ENCODE measurements at places on chromosomes 16 and 17.

GRCh38 chr16:80158766-80159165 lies 382.0 kb upstream of the DYNLRB2 start:
- no peak for DNase-seq

DNA sequence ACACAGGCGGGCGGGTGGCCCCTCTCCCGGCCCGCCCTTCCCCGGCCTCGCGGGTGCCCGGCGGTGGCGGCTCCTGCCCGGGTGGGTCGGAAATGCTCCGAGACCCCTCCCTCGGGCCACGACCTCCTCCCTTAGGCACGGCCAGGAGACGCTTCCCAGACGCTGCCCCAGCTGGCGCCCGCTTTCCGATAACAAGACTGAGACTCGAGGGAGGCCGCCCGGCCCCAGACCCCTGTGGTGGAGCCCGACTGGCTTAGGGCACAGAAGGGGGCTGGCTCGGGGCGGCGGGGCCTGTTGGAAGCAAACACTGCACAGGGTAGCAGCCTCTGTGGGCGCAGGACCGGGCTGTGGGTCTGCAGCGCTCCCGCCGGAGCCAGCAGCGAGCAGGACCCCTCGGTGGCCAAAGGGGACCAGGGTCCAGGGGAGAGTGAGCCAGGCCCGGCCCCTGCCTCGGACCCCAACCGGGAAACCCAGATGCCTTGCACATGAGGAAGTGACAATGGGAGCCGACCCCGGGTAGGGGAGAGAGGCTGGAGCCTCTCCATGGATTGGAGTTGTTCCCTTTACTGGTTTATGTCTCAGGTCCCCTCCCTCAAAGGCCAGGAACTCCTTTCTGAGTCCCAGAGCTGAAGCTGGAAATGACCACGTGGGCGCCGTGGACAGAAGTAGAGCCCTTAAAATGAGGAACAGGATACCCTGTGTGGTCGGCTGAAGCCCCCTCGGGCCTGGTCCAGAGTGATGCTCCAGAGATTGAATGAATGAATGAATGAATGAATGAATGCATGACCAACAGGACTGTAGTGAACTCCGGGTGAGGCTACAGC lies 19.8 kb upstream of the ADCY7 start:
- no peak for DNase-seq

DNA sequence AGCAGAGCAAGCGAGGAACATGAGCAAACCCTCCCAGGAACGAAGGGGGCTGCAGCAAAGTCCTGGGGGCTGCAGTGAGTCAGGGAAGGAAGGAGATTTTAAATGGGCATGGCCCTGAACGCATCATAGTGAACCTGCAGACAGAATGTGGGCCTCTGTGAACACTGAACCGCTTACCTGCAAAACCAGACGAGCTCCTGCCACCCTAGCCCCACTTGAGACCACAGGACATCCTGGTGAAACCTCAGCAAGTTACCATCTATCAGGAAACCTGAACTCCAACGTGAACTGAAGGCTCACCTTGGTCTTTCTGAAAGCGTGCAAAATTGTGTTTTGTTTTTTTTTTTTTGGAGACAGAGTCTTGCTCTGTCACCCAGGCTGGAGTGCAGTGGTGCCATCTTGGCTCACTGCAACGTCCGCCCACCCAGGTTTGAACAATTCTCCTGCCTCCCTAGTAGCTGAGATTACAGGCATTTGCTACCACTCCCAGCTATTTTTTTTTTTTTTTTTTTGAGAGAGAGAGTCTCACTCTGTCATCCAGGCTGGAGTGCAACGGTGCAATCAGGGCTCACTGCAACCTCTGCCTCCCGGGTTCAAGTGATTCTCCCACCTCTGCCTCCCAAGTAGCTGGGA lies 30.8 kb downstream of the FANCA start:
- DNase-seq, result no peak

DNA sequence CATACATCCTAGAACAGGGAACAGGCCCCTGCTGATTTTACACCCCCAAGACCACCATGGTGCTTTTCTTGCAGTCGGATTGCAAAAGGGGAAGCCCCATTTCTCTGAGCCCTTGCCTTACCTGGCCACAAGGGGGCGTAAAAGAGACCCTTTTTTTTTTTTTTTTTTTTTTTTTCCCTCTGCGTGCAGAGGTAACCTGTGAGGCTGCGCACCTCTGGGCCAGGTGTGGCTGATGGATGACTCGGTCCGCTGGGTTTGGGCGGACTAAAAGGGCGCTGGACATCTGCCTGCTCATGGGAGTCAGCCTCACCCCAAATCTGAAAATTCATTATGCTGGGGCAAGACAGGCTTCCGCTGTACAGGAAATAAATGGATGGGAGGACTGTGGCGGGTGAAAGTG lies 281.0 kb downstream of the CBLN1 start:
- no peak for DNase-seq

DNA sequence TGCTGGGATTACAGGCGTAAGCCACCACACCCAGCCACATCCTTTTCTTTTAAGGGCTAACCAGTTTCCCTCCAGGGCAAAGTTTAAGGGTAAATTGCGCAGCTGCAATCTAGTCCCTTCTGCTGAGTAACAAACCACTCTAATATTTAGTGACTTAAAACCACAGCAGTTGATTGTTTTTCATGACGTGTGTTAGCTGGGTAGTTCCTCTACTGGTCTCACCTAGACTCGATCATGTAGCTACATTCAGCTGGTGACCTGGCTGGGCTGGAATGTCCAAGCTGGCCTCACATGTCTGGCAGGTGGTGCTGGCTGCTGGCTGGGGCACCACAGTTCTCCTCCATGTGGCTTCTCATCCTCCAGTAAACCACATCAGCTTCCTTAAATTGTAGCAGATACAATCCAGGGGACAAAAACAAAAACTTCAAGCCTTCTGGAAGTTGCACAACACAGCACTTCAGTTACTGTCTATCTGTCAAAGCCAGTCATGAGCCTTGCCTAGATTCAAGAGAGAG lies 75.5 kb downstream of the GPRC5B start:
- DNase-seq, result no peak

DNA sequence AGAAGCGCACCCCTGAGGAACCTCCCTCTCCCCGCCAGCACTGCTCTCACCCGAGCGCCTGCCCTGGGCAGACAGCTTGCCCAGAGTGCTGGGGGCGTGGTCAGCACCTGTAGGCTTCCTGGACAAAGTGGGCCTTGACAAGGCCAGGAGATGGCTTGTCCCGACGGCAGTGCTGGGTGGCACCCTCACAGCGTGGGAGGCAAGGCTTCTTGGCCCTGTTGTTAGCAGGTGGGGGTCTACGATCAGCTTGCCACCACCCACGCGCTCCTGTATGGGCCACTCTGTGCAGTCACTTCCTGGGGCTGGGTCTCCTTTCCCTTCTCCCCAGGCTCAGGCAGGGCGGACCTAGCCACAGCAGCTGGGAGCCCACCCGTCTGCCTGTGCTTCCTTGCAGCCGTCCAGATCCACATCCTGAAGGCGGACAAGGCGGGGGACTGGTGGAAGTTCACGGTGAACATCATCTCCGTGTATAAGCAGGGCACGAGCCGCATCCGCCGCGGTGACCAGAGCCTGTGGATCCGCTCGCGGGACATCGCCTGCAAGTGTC lies 218.0 kb downstream of the NTN1 start:
- no peak for DNase-seq

- DNase-seq, result no peak
Observed at GRCh38 chr16:17138801-17139200, 332.0 kb downstream of the XYLT1 start.

DNA sequence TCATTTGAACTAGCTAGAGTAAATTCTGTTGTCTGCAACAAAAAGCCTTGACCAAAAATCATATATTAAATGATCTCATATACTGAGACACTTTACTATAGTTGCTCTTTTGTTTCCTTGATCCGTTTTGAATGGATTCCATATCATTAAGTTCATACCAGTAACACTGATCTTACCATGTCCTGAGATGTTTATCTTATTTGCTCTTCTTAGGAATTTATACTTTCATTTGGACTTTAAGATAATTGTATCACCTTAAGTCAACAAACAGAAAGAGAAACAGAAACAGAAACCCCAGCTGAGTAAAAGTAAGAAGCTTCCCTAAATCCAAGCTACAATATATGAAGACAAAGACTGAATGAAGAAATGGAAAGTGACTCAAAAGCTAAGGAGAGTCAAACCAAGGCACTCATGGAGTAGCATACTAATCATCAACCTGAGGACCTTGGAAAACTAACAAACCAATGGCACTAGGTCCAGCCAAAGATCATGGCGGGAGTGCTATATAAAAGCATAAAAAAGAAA lies 106.5 kb upstream of the COX10 start:
- no peak for DNase-seq

Measured in NCI-H1048 (cell line).